ENCODE measurements at places on chromosomes 2 and 18.
A peak's percentile ranks its signal among the peaks of the same experiment; 100 is the strongest.

DNA sequence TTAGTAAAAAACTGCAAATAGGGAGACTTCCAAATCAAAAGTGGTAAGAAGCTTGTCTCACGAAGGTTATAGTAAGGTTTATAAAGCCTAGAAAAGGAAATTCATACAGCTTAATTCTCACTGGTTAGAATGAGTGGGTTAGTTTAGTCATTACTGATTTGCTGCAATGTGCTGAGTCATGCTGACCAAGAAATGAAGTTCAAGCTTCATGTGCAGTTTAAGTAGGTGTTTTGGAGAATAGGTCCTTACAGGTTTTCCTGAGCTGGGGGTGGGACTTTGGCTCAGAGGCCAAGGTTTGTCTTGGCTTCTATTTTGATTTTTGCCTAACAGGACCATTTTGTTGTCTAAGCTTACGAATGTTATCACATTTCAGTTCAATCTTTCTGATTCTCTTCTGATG, 15.1 kb downstream of the CLIP4 start:
- DNase-seq, result peak; percentile 87

- peak; percentile 33 for DNase-seq
Measured at GRCh38 chr2:218569661-218570500, 1.2 kb downstream of the CNOT9 start.

DNA sequence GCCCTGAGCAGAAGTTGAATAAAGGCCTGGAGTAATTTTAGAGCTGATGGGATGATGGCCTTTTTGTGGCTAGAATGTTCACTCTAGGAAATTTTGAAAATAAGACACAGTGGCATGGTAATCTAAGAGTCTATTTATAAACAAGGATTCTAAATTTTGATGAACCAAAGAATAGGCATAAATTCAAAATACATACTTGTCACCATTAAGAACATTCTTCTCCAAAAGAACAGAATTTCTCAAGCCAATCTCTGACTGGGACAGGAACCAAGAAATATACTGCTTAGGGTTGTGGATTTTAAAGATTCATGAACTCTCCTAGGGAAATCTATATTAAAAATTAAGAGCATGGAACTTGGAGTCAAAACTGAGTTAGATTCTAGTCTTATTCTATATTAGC, 98.2 kb upstream of the SETBP1 start:
- no peak for DNase-seq

GRCh38 chr2:207122651-207123334, 43.0 kb downstream of the KLF7 start:
- DNase-seq, result no peak

DNA sequence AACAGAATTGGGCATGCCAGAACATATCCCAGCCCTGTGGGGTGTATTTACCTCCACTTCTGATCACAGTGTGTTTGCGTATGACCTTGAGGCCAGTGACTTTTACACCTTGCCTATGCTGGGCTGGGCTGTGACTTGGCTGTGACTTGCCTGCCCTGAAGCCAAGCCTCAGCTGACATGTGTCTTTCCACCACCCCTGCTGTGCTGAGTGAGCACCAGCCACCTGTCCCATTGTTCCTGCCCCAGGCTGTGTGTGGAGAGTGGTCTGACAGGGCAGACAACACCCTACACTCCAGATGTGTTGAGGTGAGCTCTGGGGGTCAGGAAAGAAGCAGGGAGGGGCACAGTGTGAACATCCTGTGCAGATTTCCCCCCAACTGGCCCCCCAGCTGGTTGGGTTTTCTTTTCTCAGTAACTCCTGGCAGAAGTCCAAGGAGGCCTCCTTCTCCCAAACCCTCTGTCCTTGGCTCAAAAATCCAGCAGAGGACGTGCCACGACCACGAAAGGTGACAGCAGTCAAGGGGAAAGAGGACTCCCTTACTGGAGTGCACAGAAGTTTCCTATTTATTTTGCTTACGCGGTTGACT, 5.1 kb upstream of the STEAP3 start:
- DNase-seq, result peak; percentile 73

- DNase-seq, result peak; percentile 10
Measured at GRCh38 chr2:96175951-96176350, 30.7 kb upstream of the DUSP2 start.

- no peak for DNase-seq
Measured at GRCh38 chr18:57353137-57353939, 981 bp downstream of the ST8SIA3 start.

DNA sequence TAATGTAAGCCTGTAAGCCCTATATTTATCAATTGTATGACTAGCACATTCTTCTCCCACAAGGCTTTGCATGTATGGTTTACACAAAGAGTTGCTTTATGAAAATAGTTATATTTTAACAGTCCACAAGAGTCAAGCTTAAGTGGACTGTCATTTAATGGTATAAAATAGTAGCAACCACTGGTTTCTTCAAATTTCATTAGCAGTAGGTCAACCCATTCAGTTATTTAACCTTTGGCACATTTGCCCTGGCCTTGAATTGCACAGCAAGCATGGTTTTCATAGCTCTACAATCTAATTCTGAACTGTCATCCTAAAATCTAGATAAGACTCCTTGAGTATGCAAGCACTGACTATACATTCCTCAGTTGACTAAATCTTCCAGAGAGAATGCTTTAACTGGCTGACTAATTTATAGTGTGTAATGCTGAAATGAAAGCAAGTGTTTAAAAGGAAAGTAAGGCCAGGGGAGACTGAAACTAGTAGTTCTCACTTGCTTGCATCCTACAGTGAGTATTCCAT, 1.8 kb downstream of the DPP4 start:
- peak; percentile 30 for DNase-seq

GRCh38 chr2:46538393-46538792, 59.0 kb downstream of the TMEM247 start:
- peak; percentile 46 for DNase-seq

DNA sequence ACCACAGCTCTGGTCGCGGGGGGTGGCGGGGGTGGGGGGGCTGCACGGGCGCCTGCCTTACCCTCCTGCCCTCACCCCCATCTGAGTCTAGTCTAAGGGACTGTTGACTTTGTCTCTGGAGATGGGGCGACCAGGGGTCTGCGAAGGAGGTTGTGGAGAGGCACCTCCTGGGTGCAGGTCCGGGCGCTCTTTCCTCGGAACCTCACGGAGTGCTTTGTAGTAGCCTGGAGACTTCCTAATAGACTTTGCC, 141.3 kb downstream of the MEIS1 start:
- no peak for DNase-seq

DNA sequence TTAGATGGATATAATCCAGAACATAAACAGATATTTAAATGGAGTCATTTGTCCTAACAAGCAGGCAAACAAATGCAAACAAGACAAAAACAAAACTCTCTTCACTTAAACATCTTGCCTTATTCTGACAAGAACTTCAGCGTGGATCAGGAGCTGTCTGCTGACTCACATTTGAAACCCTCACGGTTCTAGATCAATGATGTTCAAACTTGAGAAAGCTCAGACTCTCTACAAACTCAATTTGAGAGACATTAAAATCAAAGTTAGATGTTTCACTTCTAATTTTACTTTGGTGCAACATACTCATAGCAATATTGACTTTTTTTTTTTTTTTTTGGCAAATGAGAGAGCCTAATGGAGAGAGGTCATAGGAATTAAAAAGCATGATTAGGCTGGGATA, 362.8 kb upstream of the SLC14A2 start:
- no peak for DNase-seq

GRCh38 chr2:196080526-196080925, 11.9 kb upstream of the DNAH7 start:
- no peak for DNase-seq

DNA sequence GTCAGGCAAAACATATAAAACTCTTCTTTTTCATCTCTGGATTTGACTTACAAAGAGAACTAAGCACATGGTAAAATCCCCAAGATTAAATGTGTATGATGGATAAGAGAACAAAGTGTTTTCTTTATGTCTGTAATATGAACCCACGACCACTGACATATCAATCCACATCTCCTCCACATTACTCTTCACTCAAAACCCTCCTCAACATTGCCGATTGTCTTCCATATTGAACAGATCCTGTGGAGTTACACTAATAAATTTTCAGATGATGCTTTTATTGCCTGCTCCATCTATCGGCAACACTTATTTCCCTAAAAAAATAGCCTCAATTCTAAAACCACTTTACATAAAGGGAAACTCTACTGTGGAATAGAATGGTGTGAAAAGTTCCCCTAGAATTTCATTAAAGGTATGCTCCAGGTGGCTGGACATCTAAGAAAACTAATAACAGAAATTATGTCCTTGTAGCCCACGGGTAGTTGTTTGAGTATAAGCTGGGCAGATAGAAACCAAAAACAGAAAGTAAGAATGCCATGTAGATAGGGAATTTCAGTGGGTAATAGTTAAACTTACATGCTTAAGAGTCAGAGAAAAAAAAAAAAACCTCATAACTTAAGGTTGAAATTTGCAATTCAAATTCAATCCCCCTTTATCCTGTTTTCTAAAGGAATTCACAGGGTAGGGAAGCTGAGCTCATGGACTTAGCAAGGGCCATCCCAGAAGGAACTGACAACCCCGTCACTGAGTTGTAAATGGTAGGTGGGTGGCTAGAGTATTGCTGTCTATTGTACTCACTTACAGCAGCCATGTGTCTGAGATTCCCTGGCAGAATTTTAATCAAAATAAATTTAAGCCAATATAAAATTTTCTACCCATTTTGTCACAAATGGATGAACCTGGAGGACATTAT, 305.4 kb upstream of the LYPD1 start:
- no peak for DNase-seq

GRCh38 chr2:53744395-53745065, 23.1 kb upstream of the CHAC2 start:
- DNase-seq, result no peak

GRCh38 chr2:226687641-226688253, 111.9 kb downstream of the IRS1 start:
- DNase-seq, result no peak

- DNase-seq, result peak; percentile 76
Measured at GRCh38 chr2:46493241-46493970, 14.0 kb downstream of the TMEM247 start.

DNA sequence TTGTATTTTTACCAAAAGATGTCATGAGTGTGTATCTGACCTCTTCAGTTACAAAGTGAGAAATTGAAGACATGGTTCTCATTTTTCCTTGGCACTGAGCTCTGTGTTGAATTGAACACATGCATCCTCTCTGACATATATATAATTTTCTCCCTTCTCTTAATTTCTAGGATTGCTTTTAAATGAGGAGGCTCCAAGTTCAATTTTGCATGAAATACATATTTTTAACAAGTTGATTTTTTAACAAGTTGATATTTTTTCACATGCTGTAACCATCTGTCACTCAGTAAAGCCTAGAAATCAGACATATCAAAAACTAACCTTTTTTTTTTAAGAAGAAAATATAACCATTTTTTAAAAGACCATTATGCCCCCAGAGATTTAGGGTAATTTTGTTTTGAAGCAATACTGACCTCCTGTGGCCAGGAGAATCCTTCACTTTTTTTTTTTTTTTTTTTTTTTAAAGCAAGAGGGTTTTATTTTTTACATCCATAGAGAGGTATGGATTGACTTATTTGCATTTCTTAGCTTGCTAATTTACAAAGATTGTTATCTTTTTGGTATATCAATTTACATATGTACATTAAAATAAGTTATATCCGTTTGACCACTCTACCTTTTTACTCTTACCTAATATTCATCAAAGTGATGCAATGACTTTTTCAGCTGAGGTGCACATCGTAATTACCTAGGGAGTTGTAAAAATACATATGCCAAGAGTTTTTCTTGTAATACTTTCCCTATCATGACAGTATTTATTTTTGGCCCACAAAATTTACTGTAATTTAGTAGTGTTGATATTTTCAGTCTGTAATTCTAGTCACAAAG, 161.8 kb downstream of the SOCS6 start:
- no peak for DNase-seq

DNA sequence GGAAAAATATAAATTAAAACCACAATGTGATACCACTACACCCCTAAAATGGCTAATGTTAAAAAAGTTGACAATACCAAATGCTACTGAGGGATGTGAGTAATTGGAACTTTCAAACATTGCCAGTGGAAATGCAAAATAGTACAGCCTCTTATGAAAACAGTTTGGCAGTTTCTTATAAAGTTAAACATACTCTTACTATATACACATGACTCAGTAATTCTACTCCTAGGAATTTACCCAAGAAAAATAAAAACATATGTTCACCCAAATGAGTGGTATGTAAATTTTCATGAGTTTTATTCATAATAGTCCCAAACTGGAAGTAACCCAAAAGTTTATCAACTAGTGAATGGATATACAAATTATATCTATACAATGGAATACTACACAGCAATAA, 228.0 kb downstream of the CYP26B1 start:
- no peak for DNase-seq

- peak; percentile 25 for DNase-seq
Measured at GRCh38 chr2:45652090-45653031, 886 bp downstream of the PRKCE start.

GRCh38 chr18:48376406-48376805, 32.8 kb downstream of the ZBTB7C start:
- DNase-seq, result no peak

DNA sequence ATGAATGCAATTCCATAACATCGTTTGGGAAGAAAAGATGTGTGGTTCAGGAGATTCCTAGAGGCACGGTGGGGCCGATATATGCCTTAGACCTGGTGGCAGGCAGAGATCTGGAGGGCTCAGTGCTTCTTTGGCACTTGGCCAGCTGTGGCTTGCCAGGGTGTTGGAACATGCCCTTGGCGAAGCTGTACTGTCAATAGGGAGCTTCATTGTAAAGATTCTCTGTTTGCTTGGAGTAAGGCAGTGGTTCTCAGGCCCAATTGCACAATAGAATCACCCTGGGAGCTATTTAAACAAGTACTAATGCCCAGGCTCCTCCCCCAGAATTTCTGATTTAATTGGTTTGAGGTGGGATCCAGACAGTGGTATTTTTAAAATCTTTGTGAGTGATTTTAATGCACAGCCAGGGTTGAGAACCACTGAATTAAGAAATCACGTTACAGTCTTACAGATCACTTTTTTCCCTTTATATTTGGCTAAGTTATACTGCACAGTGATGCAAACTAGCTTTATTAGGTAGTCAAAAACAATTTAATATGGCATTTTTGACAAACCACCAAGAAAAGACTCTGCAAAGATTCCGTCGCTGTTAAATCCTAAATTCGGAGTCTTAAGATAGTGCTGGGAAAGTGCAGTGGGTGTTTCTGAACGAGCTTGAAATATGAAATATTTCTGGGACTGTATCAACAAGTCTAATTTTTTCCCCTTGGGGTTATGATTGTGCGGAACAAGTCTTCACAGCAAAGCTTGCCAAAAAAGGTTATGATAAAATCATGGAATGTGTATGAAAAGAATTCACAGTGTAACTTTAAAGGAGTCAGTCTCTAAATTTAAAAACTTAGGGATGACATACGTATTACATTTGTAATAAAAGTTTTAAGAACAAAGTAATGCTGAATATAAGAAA, 78.0 kb downstream of the CRIM1 start:
- peak; percentile 91 for DNase-seq

- no peak for DNase-seq
Measured at GRCh38 chr2:106607371-106607770, 120.2 kb downstream of the CD8B2 start.

DNA sequence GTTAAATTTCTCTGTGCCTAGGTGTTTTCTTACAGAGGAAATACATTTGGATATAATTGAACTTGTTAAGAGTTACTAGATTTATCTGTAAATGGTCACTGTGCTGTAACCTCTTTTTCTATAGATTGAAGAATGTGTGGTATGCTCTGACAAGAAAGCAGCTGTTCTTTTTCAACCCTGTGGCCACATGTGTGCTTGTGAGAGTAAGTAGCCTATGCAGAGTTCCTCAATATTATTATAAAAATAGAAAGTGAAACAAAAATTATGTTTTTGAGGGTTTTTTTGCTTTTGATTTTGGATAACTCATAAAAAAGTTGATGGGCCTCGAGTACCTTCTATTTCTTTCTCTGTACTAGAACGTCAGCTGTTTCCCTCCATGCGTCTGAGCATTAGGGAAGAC, 112.4 kb downstream of the MIB1 start:
- no peak for DNase-seq

- DNase-seq, result no peak
Measured at GRCh38 chr2:227933884-227934283, 62.5 kb downstream of the DAW1 start.

Measured in epithelial cell of esophagus (primary cell).